Activated naive CD4-positive, alpha-beta T cell (primary cell): ENCODE measurements at places on chromosomes 6 and 20.

DNA sequence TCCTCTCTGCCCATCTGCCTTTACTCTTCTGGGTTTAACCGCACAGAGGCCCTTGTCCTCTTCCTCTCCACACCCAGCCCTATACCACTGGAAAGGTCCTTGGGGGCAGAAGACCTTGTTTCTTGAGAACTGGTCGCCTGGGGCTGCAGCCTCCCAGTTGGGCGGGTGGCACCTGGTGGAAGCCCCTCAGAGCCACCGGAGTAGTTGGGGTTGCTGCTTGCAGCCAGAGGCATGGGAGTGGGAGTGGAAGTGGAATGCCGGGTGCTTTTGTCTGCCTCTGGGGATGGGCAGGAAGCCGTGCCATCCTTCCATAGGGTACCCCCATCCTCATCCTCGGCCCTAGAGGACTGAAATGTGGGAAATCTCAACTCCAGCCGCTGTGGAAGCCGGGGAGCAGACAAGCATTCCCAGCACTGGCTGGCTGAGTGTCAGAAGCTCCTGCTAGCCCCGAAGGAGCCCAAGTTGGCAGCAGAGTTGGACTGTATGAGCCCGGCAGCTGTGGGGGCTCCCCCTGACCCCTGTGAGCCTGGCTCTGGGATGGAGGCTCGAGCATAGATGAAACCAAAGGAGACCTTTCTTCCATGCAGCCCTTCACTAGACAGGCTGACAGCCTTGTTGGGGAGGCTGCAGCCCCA is 1.2 kb downstream of the VSTM2L start:
- no peak for DNase-seq

- DNase-seq, result no peak
These were observed 215.5 kb downstream of the ALDH8A1 start for GRCh38 chr6:134734312-134734869.

GRCh38 chr20:2458919-2459499 is 11.6 kb downstream of the SNRPB start:
- no peak for DNase-seq

GRCh38 chr6:24856901-24857670 is 58.4 kb upstream of the ARMH2 start:
- DNase-seq, result no peak

DNA sequence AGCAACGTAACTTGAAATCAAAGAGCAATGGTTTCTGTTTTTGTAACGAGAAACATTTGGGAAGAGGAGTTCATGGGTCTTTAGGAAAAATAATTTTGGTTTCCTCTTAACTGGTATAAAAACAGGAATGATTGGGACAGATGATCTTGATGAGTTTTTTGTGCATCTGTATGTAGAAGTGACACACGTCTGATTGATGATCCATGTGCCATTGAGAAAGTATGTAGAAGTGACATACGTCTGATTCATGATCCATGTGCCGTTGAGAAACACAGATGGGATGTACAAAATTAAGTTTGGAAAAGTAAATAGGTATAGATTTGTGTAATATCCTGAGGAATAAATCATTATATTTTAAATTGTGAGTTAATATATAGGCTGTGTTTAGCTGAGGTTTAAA is 2.1 kb downstream of the KIAA1586 start:
- DNase-seq, result no peak

DNA sequence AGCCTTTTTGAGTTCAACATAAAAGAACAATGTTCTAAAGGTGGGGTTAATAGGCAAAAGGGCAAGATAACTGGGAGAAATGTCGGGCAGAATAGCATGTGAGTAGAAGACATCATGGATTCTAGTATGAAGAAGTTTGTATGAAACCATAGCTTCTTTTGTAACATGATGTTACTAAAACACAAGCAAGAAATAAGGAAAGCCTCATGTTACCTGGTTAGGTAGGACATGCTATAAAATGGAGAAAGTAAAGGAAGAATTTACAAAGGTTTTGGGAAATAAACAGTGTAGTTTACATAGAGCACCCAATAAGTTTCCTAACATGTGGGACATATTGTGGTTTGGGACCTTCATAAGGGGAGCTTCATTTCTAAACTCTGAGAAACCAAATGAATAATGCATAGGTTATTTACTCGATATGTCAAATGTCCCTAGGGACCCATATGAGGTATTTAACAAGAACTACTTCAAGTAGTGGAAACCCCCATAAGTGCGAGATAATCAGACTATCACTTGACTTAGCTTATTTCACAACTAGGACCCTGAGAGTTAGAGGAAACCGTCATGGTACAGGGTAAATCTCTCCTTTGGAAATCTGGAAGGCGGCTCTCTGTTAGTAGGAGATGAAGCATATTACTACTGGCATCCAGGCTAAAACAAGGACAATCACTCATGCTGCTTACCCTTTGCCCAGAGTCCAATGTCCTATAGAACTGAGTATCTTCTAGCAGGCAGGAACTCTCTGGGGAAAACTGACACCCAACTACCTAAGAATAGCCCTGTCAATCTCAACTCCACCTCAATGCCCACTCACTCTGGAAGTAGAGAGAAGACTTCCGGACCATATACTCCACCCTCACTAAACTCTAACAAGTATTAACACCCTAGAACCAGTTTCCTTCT is 57.5 kb downstream of the ILRUN start:
- DNase-seq, result no peak

- no peak for DNase-seq
These were observed 4.9 kb upstream of the SUMO4 start for GRCh38 chr6:149395185-149395584.

DNA sequence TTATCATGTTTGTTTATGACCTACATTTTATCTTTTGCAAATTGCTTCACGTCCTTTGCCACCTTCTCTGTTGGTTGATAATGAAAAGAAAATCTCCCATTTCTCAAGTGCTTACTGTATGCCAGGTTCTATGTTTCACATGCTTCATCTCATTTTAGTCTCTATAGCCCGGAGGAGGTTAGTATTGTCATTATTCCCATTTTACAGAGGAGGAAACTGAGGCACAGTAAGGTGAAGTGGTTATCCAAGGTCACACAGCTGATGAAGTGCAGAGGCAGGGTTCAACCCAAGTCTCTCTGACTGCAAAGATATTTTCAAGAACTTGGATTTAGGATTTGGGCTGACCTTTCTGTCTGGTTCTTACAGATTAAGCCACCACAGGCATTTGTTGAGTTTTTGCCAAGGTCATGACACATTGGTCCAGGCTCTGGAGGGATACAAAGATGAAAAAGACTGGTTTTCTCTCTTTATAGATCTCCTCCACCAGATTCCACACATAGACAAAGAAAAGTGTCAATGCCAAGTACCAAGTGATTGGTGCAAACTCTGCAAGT is 20.6 kb downstream of the CNBD2 start:
- DNase-seq, result no peak

DNA sequence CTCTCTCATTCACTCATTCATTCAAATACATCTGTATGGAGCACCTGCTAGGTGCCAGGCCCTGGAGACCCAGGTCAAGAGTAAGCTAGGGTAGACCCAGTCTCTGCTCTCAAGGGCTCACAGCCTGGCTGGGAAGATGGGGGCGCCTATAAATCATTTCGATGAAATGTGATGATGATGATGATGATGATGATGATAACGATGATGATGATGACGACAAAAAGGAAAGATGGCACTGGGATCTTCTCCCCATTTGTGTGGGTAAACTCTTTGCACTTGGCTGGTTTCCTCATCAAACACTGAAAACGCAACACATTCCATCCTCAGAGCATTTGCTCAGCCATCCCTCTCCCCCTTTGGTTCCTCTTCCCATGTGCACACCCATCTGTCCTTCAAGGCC is 188.0 kb upstream of the CDYL start:
- DNase-seq, result no peak

DNA sequence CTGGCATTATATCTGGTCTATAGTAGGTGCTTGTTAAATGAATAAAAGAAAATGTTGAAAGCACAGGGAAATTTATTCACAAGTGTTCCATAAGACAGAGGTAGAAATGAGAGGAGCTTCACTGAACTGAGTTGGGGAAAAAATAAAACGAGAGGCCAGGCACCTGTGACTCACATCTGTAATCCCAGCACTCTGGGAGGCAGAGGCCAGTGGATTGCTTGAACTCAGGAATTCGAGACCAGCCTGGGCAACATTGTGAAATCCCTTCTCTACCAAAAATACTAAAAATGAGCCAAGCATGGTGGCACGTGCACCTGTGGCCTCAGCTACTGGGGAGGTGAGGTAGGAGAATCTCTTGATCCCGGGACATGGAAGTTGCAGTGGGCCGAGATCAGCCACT is 28.1 kb upstream of the IBTK start:
- DNase-seq, result no peak

GRCh38 chr6:24329451-24329850 is 28.4 kb downstream of the DCDC2 start:
- no peak for DNase-seq

DNA sequence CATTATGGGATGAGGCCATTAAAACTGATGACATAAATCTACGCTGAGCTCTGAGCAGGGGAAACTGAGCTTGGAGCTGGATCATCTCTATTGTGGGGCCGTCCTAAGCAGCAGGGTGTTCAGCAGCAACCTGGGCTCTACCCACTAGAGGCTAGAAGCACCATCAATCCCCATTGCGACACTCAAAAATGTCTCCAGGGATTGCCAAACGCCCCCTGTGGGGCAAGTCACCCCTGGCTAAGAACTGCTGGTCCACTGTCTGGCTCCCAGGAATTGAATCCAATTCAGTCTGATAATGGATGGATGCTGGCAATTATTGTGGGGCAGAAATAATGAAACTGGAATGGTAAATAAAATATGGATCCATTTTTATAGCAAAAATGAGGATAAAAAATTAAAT is 38.2 kb downstream of the PMEPA1 start:
- DNase-seq, result no peak

DNA sequence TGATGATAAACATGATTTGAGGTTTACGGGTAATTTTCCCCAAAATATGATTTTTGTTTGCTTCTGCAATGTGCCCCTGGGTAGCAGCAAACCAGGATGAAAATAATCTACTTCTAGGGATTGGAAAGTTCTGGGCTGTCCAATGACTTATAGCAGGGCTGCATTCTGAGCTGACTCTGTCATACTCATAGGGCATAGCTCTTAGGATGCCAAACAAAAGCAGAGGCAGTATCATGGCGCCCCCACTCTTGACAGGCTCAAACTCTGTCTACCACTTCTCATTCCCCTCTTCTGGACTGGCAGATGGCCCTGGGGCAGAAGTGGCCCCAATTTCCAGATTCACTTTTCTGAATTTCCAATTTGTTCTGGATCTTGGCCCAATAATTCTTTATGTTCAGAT is 10.3 kb downstream of the SERPINB1 start:
- DNase-seq, result no peak

DNA sequence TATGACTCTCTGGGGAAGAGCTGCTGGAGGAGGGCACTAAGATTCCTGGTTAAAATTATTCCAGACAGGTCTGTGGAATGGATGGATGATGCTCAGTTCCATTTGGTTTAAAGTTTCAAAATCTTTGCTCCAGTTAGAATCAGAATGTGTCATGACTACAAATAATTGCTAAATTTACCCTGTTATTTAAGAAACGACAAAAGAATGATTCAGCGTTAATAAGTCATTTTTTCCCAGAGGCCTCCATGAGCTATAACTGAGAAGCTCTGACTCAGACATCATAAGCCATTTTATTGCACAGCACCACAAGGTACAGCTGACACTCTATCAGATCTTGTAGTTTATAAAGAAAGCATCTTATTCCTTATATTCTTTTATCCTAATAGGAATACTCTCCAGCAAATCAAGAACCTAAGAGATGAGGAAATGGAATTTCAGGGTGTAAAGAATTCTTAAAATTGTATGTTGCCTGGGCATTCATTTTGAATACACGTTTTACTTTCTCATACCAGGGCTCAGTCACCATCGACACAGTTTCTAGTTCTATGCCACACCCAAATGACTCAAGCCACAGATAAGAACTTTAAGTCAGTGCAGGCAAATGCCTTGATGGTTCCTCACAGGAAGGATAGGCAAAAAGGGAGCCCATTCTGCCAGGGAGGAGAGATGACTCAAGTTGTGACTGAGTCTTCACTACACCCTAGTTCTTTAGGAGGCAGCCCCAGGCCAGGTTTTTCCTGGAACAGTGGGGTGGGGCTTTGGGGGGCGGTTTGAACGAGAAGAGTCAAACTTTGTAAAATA is 636.0 kb downstream of the MMUT start:
- no peak for DNase-seq

DNA sequence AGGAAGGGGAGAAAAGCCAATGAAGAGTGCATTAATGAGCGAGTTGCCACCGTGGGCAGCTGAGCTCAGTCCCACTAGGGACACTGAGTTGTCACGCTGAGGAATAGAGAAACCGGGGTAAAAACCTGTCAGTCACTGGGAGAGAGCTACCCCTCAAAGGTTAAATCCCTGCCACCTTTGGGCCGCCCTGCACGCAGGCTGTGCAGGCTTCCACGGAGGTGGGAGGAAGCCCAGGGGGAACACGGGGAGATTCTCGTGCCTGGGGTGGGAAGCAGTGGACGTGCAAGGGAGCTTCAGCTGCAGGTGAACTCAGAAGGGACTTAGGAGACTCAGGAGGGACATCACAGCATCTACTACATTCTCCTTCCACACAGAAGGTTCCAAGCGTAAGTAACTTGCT is 50.5 kb downstream of the BFSP1 start:
- DNase-seq, result no peak

GRCh38 chr6:168724669-168725570 is 283.9 kb downstream of the SMOC2 start:
- DNase-seq, result no peak

- DNase-seq, result no peak
These were observed 42.4 kb upstream of the GNRH2 start for GRCh38 chr20:3000852-3001523.

DNA sequence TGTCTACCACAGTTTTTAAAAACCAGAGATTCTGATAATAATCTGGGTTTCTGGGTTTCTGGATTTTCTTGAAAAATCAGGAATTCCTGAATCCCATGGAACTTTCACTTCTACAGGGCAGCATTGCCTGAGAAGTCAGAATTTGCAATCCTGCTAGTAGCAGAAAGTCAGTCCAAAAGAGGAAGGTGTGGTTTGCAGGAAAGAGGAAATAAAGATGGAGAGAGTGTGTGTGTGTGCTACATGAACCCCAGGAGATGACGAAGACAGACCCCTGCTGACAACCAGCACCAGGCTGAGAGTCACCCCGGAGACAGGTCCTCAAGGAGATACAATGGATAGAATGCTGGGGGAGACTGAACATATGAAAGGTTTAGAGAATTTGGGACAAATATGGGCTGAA is 44.9 kb downstream of the PRND start:
- no peak for DNase-seq

- no peak for DNase-seq
These were observed 20.8 kb downstream of the PLCG1 start for GRCh38 chr20:41158082-41158625.

DNA sequence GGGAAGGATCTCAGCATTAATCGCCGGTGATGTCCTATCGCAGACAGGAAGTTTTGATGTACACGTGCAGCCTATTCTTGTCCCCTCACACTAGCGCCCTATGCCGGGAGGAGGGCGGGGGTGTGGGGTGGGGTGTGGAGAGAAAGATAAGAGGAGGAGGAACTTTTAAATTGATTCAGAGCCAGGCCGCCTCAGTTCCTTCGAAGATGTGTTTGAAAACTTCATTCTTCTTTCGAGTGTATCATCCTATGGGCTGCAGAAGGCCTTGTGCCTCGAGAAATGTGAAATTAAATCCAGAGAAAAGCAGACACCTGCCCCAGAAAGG is 2.5 kb upstream of the POU3F2 start:
- DNase-seq, result no peak
